ENCODE measurements at places on chromosomes 4 and X.

DNA sequence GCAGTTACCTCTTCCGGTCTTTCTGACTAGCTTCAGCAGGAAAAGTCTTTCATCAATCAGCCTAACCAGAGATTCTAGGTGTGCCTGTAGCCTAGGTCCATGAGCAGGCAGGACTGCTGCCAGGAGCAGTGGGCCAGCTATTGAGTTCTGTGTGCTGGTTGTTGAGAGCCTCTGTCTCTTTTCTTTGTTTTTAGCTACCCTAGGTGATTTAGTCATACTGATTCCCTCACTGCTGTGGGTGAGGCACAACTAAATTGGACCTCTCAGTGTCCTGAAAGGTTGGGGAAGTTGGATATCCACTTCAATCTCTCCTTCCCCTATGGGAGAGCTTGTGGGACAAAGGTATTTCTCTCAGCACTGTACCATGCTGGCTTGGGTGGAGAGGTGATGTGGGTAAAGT is 354.9 kb downstream of the GPAT3 start:
- no peak for DNase-seq

- DNase-seq, result no peak
Measured at GRCh38 chr4:20030108-20030507, 221.6 kb upstream of the SLIT2 start.

DNA sequence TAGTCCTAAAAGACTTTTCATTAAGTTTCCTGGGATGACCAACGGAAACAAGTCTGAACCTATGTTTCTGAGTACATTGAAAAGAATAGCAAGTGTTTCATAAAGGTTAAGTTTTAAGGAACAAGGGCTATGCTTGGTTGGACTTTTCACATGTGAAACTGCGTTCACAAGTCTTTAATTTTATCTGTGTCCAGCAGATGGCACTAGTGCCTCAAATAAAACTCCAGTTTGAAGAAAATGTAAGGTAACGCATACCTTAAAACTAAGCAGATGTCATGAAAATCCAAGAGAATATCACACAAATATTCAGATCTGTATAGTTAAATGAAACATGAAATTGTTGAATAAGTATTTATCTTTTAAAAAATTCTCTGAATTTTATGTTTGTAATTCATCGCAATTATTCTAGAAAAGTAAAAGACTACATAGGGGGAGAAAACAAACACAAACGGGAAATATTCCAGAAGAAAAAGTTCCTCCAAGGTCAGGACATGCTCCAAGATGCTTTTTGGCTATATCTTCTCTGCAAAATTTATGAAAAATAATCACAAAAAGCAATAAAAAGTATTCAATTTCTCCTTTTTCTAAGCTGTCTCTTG is 89.6 kb upstream of the MAD2L1 start:
- DNase-seq, result peak; percentile 16

GRCh38 chr4:39429476-39430334 is 23.0 kb downstream of the KLB start:
- DNase-seq, result no peak

DNA sequence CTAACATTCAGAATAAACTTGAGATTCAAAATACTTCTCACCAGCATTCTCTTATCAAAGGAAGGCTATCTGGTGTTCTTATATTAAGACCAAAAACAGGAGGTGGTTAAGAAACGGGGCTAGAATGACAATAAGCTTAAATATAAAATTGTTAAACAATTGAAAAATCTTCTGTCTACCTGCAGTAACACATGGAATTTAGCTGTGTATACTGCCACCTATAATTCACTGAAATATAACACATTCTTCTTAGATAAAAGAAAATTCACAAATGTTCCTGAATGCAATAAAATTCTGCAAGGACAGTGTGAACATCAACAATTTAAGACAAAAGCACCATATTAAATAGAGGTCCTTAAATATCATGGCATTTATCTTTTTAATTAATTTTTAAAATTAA is 11.5 kb upstream of the PCDH10 start:
- no peak for DNase-seq

DNA sequence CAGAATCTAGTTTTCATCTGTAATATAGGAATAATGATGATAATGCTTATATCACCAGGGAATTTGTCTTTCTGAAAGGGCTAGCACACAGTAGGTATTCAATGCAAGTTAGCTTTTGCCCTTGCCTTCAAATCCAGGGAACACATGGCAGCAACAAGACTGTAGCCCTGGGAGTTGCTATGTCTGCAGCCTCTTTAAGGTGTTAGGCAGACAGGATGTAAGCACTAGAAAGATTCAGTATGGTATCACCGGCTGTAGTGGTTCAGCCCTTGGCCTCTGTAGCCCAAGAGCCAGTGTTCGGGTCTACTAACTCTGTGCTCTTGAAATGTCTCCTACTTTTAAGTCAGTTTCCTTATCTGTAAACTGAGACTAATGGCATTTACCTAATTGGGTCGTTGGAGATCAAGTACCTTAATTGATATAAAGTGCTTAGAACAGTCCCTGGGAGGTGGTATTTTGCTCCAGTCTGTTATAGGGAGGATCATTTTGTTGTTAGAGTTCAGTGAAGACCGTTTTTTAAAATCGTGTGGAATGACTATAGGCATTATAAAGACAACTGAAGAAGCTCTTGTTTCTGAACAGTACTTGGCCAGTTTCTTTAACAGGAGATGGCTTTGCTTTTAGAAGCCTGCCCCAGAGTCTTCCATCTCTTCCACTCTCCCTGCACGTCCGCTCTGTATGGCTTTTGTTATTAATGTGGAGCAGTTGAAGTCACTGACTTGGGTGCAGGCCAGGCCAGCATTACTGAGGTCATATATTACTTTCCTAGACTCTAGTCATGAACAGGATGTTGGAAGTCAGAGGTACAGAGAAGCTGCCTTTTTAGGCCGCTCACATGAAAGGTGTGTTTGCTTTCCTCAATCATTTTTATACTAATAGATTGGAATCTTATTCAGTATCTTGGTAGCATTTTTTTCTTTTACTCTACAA is 44.8 kb downstream of the GAB1 start:
- DNase-seq, result no peak

DNA sequence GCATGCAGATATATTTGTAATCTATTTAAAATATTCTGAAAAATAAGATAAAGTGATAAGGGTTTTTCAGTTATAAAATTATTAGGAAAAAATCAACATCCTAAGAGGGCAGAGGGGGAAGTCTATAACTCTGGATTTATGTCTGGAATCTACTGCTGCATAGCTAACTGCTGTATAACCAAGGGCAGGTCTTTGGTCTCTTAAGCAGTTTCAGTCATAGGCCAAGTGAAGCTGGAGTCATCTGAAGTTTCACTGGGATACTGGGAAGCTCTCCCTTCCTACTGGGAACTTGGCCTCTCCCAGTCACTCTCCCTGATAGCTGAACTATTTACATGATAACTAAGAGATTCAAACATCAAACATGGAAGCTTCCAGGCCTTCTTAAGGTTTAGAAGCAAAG is 1409.9 kb upstream of the PCDH7 start:
- DNase-seq, result no peak

- DNase-seq, result no peak
Measured at GRCh38 chr4:1541449-1542225, 135.4 kb upstream of the NKX1-1 start.

- DNase-seq, result no peak
Measured at GRCh38 chrX:68647156-68647957, at the start of gene STARD8. Gene STARD8, plus strand, starts transcription at chrX:68647666. Its CDS starts 217 bp downstream, at chrX:68647883.

All from GM10248 (cell line).